ENCODE measurements at places on chromosomes 2 and 18.

DNA sequence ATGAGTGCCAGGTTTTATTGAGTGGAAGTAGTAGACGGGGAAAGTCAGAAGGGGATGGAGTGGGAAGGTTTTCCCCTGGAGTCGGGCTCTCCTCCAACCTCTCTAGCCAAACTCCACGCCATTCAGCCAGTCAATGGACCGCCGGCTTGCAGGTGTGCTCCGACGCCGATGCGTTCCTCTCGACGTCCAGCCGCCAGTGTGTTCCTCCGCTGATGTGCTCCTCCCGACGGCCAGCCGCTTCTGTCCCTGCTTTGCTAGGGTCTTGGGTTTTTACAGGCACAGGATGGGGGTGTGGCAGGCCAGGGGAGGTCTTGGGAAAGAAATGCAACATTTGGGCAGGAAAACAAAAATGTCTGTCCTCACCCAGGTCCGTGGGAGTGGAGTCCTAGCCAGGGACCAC lies 94.3 kb upstream of the TEX51 start:
- no peak for DNase-seq

- DNase-seq, result no peak
Measured at GRCh38 chr18:38241736-38242135, 676.1 kb upstream of the CELF4 start.

DNA sequence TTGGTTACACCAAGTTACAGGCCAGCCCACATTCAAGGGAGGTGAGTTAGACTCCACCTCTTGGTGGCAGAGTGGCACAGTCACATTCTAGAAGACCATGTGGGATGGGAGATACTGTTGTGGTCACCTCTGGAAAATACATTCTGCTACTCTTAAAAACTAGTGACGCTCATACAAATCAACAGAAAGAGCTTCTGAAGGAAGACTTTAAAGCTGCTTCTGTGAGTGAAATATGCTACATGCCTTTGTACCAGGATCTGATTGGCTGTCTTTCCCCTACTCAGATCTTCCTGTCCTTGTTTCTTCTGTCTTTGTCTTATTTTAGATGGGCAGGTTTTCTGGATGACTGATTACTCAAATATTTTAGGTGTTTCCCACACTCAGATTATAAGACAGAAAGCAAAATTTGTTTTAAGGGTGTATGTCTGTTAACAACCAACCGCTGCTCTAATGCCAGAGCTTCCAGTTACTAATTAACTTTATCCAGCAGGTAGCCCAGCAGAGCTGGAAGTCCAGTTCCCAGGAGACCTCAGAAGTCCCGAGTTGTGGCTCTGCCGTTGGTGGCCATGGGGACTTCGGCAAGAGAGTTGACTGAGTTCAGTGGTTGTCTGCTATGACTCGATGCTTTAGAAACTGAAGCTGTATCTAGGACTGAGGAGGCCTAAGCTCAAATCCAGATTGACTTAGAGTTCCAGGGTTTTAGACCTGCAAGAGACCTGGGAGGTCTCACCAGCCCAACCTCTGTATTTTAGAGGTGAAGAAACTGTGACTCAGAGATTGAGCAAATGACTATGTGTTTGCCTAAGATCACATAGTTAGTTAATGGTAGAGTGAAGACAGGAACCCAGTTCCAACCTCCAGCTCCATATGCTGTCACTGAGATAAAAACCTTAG lies 7.4 kb downstream of the IL1R2 start:
- no peak for DNase-seq

DNA sequence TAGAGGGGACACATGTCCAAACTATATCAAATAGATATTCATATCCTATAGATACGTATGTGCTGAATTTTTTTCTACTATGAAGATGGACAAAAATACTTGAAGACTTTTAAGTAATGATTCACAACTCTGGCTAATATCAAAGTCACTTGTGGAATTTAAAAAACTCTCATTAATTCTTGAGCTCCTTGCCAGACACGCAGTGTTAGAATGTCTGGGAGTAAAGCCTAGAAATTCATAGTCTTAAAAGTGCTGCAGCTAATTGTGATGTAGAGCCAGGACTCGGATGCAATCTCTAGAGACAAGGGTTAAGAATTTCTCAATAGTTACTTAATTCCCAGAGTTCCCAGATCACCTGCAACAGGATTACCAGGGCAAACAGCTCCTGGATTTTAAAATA lies 107.4 kb downstream of the ARL6IP6 start:
- no peak for DNase-seq

GRCh38 chr2:209322041-209322440 lies 101.8 kb upstream of the MAP2 start:
- DNase-seq, result no peak

DNA sequence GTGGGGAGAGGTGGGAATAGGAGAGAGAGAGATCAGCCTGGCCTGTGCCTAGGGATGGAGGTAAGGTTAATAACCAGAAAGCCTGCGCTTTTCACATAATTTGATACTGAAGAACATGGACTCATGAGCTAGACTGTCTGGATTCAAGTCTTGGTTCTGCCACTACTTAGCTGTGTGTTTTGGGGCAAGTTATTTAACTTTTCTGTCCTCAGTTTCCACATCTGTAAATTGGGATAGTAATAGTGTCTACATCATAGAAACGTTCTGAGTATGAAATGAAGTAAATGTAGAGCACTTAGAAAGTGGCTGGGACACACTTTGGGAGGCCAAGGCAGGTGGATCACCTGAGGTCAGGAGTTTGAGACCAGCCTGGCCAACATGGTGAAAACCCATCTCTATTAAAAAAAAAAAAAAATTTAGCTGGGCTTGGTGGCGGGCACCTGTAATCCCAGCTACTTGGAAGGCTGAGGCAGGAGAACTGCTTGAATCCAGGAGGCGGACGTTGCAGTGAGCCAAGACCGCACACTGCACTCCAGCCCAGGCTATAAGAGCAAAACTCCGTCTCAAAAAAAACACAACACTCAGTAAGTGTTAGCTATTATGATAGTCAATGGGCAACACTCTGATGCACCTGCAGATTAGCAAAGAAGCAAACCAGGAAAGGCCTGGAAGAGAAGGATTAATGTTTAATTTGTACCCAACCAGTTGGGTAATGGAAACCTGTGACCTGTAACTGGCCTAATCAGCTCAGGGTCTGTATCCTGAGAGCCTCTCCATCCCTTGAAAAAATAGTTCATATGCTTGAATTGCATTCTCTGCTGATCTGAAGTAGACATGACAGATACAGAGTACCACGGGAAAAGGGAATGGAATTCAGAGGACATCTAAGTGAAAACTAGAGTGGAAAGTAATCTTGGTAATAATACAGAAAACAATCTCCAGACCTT lies 6.8 kb downstream of the GALM start:
- DNase-seq, result no peak

- no peak for DNase-seq
Measured at GRCh38 chr2:21234464-21235120, 110.8 kb downstream of the TDRD15 start.

DNA sequence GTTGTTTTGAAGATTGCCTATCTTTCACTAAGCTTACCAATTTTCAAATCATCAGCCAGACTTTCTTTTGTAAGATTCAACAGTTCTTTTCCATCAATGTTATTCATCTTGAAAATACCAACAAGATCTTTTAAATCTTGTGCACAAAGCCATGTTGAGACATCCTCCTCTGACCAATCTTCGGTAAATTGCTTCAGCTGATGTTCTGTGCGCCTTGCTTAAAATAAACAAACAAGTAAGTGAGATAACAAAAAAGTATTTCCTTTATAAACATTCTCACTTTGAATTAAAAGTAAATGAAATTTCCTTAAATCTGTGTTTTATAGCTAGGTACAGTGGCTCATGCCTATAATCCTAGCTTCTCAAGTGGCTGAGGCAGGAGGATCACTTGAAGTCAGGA lies 30.3 kb downstream of the WDSUB1 start:
- DNase-seq, result no peak

DNA sequence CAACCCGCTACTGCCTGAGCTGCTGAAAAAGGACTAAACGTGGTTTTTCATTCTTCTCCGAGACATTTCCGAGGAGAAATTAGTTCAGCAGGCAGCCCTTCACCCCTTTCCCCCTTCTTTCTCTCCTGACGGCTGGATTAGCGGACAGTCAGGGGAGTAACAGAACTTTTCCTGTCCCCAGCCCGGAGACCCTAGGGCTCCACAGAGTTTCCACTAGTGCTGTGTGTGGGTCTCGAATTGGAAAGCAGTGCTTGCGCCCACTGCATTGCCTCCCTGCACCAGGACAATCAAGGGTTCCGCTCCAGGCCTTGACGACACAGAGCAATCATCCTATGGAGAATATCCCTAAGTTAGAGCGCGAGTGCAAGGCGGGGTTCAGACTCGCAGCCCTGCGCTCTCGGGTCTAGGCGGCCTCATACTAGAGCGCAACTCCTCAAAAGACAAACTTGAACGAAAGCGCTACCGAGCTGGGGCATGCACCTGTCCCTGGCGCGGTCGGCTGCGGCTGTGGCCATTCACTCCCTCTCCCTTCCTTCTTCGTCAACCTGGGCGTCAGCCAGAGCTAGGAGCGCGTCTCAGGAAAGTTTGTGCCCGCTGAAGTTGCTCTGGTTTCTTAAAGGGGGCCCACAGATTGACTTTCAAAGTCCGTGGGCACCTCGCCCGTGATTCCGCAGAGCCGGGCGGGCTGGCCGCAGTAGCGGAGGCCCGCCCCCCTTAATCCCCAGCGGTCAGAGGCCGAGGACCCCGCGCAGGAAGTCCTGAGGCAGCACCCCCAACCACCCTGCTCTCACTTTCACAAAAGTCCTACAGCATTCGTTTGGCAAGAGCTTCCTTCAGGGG lies 801 bp downstream of the OSR1 start:
- DNase-seq, result no peak

DNA sequence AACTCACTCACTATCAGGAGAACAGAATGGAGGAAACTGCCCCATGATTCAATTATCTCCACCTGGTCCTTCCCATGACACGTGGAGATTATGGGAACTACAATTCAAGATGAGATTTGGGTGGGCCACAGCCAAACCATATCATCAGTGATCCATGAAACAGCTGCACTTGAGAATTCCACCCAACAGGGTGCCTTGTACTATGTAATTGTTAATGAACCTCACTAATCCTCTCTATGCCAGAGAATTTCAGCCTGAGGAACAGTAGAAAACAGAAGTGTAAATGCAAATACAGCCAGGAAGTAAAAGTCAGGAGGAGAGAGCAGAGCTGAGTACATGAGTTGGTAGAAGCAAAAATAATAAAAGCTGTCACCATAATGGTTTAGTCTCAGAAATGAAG lies 261.4 kb downstream of the EPHA4 start:
- no peak for DNase-seq

- no peak for DNase-seq
Measured at GRCh38 chr18:49617329-49617695, 55.5 kb downstream of the LIPG start.
